ENCODE measurements at places on chromosomes 3 and 15.

DNA sequence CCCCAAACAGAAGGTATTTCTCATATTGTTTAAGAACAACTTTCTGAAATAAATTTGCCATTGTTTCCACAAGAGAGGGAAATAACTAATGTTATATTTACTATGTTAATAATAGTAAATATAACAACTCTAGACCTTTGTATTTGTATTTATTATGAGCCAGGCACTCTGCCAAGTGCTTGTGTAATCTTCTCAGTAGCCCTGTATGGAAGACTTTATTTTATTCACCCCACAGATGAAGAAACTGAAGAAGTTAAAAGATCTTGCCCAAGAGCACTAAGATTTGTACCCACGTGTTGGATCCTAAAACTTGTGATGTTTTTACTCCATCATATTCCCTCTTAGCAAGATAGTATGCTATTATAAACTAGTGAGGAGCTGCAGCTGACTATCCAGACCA is 12.0 kb upstream of the GNB4 start:
- DNase-seq, result no peak

DNA sequence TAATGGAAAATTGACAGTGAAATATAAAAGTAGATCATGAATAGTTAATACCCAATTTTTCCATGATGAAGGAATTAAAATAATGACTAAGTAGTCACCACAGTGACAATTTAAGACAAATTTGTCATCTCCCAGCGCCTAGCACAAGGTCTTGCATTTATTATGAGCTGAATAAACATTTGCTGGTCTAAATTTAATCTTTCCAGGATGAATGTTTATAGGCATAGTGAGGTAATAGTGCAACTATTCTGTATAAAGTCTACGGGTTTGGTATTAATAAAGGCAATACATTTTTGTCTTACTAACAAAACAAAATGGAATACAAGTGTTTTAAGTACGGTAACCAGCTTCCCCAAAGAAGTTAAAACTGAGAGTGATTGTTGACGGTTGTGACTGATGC is 209.3 kb downstream of the CD47 start:
- DNase-seq, result peak; percentile 56

DNA sequence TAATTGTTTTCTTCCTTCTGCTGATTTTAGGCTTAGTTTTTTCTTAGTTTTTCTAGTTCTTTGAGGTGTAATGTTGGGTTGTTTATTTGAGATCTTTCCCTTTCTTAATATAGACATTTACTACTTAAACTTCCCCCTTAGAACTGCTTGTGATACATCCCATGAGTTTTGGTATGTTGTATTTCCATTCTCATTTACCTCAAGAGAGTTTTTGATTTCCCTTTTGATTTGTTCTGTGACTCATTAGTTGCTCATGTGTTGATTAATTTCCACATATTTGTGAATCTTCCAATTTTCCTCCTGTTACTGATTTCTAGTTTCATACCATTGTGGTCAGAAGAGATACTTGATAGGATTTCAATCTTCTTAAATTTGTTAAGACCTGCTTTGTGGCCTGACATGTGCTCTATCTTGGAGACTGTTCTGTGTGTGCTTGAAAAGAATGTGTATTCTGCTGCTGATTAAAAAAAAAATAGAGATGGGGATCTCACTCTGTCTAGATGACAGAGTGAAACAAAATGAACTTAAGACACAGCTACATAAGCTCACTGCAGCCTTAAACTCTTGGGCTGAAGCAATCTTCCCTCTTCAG is 22.3 kb downstream of the GRM2 start:
- no peak for DNase-seq

DNA sequence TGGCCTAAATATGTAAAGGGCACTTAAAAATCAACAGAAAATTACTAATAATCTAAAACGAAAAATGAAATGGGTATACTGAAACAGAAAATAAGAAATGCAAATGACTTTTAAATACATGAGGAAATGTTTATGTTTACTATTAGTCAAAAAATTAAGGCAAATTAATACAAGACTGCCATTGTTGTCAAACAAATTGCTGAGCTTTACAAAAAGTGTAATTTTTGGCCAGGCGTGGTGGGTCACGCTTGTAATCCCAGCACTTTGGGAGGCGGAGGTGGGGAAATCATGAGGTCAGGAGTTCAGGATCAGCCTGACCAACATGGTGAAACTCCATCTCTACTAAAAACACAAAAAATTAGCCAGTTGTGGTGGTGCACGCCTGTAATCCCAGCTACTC is 343.9 kb upstream of the SGO1 start:
- DNase-seq, result no peak

DNA sequence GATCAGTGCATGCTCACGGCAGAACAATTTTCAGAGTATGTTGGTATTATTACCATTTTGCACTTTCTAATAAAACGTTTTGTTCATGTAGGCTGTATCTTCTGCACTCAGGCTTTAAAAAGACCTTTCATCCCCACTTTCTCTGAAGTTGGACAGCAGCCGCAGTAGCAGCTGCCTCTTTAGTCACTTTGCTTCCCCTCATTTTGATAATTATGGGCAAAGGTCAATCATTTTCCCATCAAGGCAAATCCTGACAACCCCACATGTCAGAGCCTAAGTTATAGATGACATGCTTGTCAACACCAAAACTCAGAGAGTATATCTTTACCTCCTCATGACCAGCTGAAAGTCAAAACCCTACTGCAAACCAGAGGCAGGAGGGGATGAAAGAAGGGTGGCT is 99.7 kb downstream of the ROBO2 start:
- no peak for DNase-seq

DNA sequence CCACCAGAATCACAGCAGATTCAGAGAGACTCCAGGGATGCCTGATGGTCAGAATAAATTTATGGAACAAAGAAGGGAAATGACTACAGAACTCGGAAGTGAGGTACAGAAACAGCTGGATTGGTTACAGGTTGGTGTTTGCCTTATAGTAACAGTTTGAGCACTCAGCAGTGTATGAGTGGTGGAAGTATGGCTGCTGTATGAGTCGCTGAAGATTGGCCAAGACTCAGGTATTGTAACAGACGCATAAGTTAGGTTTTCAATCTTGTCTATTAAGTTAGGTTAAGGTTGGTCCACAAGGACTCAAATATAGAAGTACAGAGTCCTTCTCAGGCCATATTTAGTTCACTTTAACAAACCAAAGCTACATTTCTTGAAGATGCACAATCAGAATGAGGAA is 33.1 kb downstream of the ATP13A5 start:
- DNase-seq, result no peak

GRCh38 chr3:125431391-125431790 is 56.3 kb upstream of the ZNF148 start:
- DNase-seq, result peak; percentile 65

- DNase-seq, result no peak
These were observed 19.7 kb downstream of the OCA2 start for GRCh38 chr15:28079313-28079969.

- no peak for DNase-seq
These were observed 8.3 kb upstream of the THSD4 start for GRCh38 chr15:71106802-71107500.

DNA sequence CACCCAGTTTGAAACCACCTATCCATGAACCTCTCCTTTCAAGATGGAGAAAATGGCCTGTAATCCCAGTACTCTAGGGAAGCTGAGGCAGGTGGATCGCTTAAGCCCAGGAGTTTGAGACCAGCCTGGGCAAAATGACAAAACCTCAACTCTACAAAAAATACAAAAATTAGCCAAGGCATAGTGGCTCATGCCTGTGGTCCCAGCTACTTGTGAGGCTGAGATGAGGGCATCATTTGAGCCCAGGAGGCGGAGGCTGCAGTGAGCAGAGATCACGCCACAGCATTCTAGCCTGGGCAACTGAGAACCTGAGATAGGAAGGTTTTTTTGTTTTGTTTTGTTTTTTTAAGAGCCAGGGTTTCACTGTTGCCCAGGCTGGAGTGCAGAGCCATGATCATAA is 5.4 kb downstream of the TKT start:
- no peak for DNase-seq

DNA sequence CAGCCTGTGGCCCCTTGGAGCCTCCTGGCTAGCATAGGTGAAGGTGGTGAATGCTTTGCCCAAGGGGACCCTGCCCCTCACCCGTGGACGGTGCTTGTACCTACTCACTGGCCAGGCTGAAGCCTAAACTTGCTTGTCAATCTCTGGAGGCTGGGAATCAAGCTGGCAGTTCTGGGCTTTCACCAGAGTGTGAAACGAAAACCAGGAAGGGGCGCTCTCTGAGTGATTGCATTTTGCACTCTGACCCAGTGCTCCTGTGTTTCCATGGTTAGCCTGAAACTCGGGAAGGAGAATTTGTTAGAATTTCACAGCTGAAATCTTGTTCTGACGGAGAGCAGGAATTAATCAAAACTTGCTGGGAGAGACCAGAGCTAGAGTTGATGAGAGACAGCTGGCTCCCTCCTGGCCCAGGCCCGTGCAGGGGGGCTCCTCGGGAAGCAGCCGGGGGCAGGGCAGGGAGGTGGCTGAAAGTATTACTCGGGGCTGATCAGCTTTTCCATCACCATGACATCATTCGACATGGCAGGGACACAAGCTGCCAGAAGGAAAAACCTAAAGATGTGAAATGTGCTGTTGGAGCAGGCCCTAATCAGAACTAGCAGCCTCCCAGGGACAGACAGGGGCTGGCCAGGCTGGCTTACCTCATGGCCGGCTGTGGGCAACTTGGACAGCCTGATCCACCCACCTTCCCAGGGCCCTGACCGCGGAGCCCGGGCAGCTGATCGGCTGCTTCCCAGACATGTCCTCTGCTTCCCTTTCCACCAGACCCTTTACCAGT is 323.6 kb upstream of the CTDSPL start:
- peak; percentile 44 for DNase-seq

Data from fibroblast of skin of scalp (primary cell).